Kidney epithelial cell (primary cell): ENCODE measurements at places on chromosomes 12 and 14. TPM values are rescaled to one million over a fixed set of nuclear protein-coding genes. Genes with fewer than 3 reads are reported as not detected.

The ALG10 gene
- total RNA-seq: 7.7 and 14.4 TPM in 2 replicates

DNA sequence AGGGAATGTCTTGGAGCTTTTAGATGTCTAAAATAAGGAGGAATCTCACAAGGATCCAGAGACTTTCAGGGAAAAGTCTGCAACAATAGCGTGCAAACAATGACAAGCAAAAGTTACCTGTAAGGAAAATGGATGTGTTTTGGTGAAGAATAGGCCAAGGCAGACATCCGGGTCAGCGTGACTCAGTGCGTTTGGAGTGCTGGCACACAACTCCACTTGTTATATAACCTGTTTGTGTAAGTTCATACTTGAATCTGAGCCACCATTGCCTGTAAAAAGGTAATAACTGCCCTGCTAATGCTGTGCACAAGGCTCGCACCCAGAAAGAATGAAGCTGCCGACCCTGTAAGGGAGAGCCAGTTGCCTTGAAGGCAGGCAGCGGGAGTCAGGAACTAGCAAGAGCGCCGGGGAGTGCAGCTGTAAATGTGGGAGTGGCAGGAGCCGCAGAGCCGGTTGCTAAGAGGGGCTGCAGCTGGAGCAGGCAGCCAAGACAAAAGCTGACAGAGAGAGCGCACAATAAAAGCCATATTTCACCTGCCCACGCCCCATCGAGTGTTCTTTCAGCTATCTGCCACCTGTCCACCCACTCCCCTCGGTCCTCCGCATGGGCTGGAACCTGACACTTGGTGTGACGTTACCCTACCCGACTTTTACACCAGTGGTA lies 638.5 kb upstream of the MIS18BP1 start:
- no peak for DNase-seq

DNA sequence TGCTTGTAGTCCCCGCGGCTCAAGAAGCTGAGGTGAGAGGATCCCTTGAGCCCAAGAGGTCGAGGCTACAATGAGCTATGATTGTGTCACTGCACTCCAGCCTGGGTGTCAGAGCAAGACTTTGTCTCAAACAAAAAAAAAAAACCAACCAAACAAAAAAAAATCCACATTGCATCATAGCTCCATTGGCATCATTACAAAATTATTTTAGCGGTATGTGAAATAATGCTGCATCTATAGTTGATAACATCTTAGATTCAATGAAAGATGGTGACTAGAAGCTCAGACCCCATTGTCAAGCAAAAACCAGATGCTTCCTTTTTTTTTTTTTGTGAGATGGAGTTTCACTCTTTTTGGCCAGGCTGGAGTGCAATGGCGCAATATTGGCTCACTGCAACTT lies 14.8 kb upstream of the PTHLH start:
- no peak for DNase-seq

- peak; percentile 52 for DNase-seq
These were observed 117.5 kb downstream of the DYRK2 start for GRCh38 chr12:67765776-67766766.

- DNase-seq: no peak
These were observed 7.1 kb upstream of the OAS2 start for GRCh38 chr12:112971248-112971647.

GRCh38 chr12:82182601-82183190 lies 175.5 kb downstream of the CCDC59 start:
- no peak for DNase-seq

DNA sequence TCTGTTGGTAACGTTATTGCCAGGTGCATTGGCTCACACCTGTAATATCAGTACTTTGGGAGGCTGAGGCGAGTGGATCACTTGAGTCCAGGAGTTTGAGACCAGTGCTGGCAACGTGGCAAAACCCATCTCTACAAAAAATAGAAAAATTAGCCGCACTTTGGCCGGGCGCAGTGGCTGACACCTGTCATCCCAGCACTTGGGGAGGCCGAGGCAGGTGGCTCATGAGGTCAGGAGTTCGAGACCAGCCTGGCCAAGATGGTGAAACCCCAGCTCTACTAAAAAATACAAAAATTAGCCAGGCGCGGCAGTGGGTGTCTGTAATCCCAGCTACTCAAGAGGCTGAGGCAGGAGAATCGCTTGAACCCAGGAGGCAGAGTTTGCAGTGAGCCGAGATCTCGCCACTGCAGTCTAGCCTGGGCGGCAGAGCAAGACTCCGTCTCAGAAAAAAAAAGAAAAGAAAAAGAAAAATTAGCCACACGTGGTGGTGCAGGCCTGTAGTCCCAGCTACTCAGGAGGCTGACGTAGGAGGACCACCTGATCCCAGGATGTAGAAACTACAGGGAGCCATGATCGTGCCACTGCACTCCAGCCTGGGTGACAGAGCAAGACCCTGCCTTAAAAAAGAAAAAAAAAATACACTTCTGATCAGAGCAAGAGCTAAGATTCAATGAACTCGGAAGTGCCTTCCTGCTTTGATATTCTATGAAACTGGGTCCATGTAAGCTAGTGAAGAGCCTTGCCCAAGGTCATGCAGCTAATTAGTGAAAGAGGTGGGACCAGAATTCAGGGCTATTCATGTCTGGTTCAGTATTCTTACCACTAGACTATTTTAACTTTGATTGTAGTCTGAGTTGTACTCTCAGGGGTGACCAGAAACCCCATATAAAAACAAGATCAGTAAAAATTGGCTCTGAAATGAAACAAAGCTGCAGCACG lies 4.2 kb upstream of the RNASE8 start:
- DNase-seq: no peak

The MYH6 gene
- total RNA-seq: not detected in 2 replicates

The RIPK3 gene
- total RNA-seq: 2.3 and 2.9 TPM in 2 replicates

The PTPRB gene
- total RNA-seq: 4.5 and 4.7 TPM in 2 replicates

GRCh38 chr14:67674139-67674479 lies 323 bp downstream of the VTI1B start:
- no peak for DNase-seq

DNA sequence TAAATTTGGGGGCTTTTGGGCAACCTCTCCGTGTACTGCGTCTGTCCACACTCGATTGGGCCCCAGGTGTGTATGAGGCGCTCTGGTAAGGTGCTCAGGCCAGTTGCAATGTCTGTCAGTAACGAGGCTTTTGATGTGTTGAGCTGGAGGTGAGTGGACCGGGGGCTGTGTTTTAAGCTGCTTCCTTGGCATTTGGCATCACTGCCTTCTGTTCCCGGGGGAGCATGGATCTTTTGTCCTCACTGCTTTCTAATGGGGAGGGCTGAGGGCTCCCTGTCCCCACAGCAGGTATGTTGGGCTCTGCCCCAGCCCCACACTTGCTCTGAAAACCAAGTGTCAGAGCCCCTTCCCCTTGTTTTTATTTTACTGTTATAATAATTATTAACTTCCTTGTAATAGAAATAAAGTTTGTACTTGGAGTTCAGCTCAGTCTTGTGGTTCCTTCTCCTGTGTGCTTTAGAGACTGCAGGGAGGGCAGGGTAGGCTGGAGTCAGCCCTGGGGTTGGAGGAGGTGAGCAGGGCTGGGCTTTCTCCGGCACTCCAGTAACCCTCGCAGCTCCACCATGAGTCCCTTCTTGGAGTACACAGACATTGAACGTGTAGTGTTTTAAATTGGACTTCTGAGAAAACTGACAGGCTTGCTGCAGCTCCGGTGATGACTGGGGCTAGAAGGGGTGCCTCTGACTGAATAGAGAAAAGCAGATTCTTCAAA lies 28.0 kb downstream of the TRAFD1 start:
- no peak for DNase-seq

DNA sequence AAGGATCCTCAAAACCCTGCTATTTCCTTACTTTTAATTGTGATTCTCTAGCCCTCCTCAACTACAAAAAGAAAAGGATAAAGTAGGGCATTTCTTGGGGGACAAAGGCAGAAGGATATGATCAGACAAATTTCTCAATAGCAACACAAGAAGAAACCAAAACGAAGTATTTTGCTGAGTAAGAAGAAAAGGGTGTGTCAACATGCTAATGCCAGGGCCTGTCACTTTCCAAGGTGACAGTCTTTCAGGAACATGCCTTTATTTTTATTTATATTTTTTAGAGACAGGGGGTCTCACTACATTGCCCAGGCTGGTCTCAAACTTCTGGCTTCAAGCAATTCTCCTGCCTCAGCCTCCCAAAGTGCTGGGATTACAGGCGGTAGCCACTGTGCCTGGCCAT lies 39.8 kb downstream of the CBX5 start:
- DNase-seq: no peak

GRCh38 chr12:28513983-28514382 lies 323.7 kb downstream of the CCDC91 start:
- no peak for DNase-seq

The PROX2 gene
- total RNA-seq: not detected in 2 replicates

The LRRK2 gene
- total RNA-seq: 0.63 and 0.75 TPM in 2 replicates

The NGB gene
- not detected in 2 replicates for total RNA-seq

GRCh38 chr12:71057330-71057729 lies 100.5 kb downstream of the TSPAN8 start:
- no peak for DNase-seq

The CSRP2 gene
- 37.6 and 52.9 TPM in 2 replicates for total RNA-seq
